ENCODE measurements at places on chromosomes 6 and 20.
A peak's percentile ranks its signal among the peaks of the same experiment; 100 is the strongest.

DNA sequence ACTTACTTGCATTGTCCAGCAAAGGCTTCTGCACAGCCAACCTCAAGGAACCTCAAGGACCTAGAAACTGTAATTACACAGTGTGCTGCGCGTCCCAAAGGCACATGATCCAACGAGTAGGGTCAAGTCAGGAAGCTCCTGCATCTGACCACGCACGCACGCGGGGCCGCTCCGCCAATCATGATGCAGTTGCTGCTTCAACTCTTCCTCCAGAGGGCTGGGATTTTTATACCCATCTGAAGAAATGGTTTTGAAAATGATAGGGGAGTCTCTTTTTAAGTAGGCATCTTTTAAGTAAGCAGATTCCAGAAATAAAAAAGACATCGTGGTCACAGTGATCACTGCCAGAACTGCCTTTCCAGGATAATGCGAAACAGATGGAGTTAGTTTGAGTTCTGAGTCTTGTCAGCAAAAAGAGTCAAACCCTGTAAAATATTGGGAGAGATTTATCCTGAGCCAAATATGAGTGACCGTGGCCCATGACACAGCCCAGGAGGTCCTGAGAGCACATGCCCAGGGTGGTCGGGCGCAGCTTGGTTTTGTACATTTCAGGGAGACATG lies 34.0 kb downstream of the KIF25 start:
- no peak for DNase-seq
- no peak overlapping the region for H3K27ac ChIP-seq

- peaks cover 2% of the 10 kb centered on the region for H3K27me3 ChIP-seq
- H3K27ac ChIP-seq = no peak overlapping the region
- DNase-seq = no peak
- H3K4me1 ChIP-seq = no peaks in the 10 kb centered on the region
- no peaks in the 10 kb centered on the region for H3K36me3 ChIP-seq
Measured at GRCh38 chr20:13670160-13670559, 31.4 kb upstream of the TASP1 start.

DNA sequence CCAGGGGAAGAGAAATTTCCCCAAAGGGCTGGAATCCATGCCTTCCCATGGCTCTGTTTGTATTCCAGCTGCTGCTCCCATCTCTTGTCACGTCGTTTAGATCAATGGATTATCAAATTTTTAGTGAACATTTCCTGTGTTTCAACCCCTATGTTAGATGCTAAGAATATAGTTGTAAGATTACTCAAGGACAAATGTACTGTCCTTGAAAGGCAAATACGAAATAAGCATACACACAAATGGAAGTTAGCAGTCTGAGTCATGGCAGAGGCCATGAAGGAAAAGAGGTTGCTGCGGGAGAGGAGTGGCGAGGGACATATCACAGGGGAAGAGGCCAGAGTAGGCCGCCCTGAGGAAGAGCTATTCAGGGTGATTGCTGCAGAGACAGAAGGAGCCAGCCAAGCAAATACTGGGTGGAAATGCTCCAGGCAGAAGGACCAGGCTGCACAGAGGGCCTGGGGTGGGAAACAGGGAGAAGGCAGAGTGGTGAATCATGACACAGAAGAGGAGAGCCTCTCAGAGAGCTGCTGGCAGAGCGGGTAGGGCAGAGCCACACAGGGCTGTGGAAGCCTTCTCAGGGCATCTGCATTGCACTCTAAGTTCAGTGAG lies 219.2 kb upstream of the LRFN2 start:
- no peak for DNase-seq
- H3K4me3 ChIP-seq = no peak overlapping the region
- H3K4me1 ChIP-seq = no peaks in the 10 kb centered on the region
- no peaks in the 10 kb centered on the region for H3K27me3 ChIP-seq
- no peaks in the 10 kb centered on the region for H3K36me3 ChIP-seq

DNA sequence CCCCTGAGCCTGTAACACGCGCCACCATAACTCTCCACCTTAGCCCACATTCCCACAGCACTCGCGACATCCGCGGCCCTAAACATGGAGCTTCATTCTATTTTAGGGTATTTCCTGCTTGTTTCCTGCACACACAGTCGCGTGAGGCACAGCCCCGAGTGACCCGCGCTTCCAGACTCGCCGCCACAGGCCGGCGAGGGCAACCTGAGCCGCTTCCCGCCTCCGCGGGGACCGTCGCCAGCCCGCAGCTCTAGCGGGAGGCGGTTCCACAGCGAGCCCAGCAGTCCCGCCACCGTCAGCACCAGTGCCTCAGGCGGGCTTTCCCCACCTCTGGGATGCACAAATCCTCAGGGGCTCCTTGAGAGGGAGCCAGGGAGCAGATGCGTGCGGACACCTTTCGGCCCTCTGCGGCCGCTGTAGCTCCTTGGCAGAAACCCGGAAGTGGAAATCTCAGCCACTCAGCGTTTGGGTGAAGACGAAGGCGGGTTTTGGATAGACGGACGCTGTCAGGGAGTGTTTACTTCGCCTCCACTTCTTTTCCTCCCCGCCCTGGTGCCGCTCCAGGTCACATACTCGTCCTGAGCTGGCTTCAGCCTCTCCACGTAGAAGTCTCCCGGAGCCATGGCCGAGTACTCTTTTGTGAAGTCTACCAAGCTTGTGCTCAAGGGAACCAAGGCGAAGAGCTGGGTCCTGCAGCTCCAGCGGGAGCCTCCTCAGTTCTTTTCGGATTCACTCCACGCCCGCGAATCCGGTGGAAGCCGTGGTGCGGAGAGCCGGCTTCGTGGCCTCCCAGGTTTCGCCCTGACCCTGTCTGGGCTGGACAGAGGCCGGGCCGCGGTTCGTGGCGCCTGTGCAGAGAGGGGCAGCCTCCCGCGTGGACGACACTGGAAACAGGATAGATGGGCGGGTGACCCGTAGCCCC lies 2177.4 kb upstream of the DEFB115 start:
- no peaks in the 10 kb centered on the region for H3K4me1 ChIP-seq
- H3K27me3 ChIP-seq = no peaks in the 10 kb centered on the region
- no peak overlapping the region for H3K27ac ChIP-seq
- DNase-seq = no peak
- H3K4me3 ChIP-seq = peak overlapping the region; percentile 32
- H3K36me3 ChIP-seq = no peaks in the 10 kb centered on the region

GRCh38 chr6:110448846-110449540 lies 27.4 kb downstream of the SLC22A16 start:
- no peak for DNase-seq
- no peak overlapping the region for H3K27ac ChIP-seq
- no peak overlapping the region for H3K4me3 ChIP-seq
- H3K36me3 ChIP-seq = no peaks in the 10 kb centered on the region
- H3K27me3 ChIP-seq = peaks cover 16% of the 10 kb centered on the region
- no peaks in the 10 kb centered on the region for H3K4me1 ChIP-seq

GRCh38 chr6:42449917-42450476 lies 1.7 kb downstream of the TRERF1 start:
- no peaks in the 10 kb centered on the region for H3K27me3 ChIP-seq
- H3K4me3 ChIP-seq = peak overlapping the region; percentile 94
- H3K36me3 ChIP-seq = no peaks in the 10 kb centered on the region
- peak overlapping the region; percentile 74 for H3K27ac ChIP-seq

GRCh38 chr6:13702809-13703302 lies 8.8 kb downstream of the RANBP9 start:
- H3K4me3 ChIP-seq = peak overlapping the region; percentile 11
- H3K4me1 ChIP-seq = peaks cover 58% of the 10 kb centered on the region
- no peak for DNase-seq
- H3K27me3 ChIP-seq = no peaks in the 10 kb centered on the region

DNA sequence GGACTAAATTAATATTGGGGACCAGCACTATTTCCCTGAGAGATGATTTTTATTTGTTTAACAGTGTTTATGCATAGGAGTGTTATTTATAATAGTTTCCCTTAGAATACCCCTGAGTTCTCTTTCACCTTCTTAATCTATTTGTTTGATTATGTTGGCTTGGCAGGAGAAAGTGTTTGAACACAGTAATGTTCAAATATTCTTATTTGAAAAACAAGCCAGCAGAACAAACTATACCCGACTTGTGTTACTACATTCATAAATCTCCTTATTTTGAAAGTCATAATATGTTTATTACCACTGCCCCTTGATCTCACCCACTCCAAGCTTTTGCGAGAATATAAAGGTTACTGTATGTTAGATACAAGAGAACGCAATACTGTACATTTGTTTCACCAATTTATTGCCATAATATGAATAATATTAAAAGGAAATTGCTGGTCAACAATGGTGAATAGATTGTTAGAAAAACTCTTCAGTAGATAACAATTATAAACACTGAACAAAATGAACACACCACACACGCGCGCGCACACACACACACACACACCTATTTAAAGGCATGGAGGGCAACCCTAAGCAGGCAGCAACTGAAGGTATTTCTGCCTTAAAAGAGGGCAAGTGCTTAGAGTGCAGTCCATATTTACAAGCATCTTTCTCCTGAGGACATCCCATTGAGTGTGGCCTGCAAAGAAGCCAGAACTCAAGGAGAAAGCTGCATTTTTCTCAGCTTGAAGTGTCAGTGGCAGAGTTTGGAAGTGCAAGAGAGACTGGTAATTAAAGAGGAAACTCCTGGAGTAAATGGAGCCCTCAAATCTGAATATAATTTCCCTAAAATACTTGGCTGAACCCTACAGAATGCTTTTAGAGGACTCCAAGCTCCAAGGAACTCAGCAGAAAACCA lies 279.4 kb upstream of the MAN1A1 start:
- H3K36me3 ChIP-seq = no peaks in the 10 kb centered on the region
- no peaks in the 10 kb centered on the region for H3K27me3 ChIP-seq
- H3K4me1 ChIP-seq = no peaks in the 10 kb centered on the region
- H3K27ac ChIP-seq = no peak overlapping the region

DNA sequence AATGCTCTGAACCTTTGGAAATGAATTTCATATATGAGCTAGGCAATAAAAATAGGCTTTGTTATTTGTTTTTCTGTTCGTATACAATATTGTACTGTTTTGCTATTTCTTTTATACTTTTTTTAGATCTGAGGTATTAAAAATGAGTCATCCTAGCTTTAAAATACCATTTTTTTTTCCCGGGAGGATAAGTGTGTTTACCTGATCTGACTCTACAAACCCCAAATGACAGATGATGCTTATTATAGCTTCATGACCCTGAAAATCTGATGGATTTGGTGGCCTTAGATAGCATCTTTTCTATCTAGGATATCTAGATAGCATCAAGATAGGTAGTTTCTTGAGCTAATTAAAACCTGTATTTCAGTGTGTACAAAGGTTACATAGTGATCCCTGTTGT lies 206.4 kb downstream of the DTNBP1 start:
- H3K4me1 ChIP-seq = peaks cover 11% of the 10 kb centered on the region
- no peaks in the 10 kb centered on the region for H3K27me3 ChIP-seq
- H3K36me3 ChIP-seq = peaks cover 3% of the 10 kb centered on the region

- H3K36me3 ChIP-seq = no peaks in the 10 kb centered on the region
- no peaks in the 10 kb centered on the region for H3K4me1 ChIP-seq
- no peaks in the 10 kb centered on the region for H3K27me3 ChIP-seq
- H3K4me3 ChIP-seq = no peak overlapping the region
Measured at GRCh38 chr6:115058414-115059211, 715.8 kb upstream of the HS3ST5 start.

DNA sequence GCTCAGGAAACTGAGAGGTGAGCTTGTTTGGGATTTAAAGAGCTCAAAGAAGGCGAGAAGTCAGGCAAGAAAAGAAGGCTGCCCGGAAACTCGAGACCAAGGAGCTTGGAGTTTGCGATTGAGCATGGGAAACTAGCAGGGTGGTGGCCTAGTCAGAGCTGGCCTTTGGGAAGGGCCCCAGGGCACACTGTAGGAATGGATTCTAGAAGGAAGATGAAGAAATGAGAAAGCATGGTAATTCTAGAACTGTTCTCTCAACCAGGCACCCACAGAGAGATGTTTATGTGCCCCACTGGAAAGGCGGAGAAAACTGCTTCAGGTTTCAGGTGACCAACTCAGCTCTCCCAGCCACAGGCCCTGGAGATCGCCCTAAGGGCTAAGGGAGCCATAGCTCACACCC lies 126.2 kb downstream of the FOXO3 start:
- no peaks in the 10 kb centered on the region for H3K4me1 ChIP-seq
- DNase-seq = no peak
- H3K27me3 ChIP-seq = no peaks in the 10 kb centered on the region
- no peak overlapping the region for H3K27ac ChIP-seq
- H3K4me3 ChIP-seq = no peak overlapping the region

DNA sequence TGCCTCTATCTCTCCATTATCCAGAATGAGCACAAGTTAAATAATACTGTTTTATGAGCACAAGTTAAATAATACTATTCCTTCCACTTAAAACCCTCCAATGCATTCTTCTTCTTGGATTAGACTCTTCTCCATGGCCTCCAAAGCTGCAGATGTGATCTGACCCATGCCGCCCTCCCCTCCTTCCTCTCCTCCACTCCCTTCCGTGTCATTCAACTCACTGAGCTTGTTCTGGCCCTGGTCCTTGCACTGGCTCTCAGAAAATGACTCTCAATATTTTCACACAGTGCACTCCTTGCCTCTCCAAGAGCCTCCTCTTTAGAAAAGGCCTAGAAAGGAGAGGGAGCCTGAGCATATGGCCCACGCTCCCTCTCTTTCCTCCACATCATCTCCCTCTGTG lies 125.0 kb upstream of the CD93 start:
- H3K4me1 ChIP-seq = no peaks in the 10 kb centered on the region
- H3K4me3 ChIP-seq = no peak overlapping the region
- H3K36me3 ChIP-seq = no peaks in the 10 kb centered on the region
- no peak for DNase-seq

- DNase-seq = no peak
- no peak overlapping the region for H3K4me3 ChIP-seq
- no peak overlapping the region for H3K27ac ChIP-seq
- H3K27me3 ChIP-seq = no peaks in the 10 kb centered on the region
- no peaks in the 10 kb centered on the region for H3K4me1 ChIP-seq
Measured at GRCh38 chr6:21750575-21750974, 157.0 kb downstream of the SOX4 start.

DNA sequence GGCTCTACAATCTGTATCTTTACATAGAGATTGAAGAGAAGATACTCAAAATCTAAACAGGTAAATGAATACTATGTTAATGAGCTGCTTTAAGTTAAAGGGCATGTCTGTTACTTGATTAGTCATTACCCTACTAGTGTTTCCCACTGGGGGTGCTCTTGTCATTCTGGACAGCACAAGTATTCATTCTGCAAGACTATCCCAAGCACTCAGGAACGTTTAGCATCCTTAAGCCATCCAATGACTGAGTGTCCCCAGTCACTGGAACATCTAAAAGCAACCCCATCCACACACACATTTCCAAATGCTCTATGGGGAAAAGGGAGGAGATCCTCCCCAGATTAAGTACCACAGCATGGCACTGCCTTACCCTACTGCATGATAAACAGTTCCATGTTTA lies 25.7 kb downstream of the EZR start:
- peak overlapping the region; percentile 52 for H3K27ac ChIP-seq
- no peak for DNase-seq
- peaks cover 23% of the 10 kb centered on the region for H3K36me3 ChIP-seq
- H3K27me3 ChIP-seq = no peaks in the 10 kb centered on the region
- H3K4me1 ChIP-seq = peaks cover 92% of the 10 kb centered on the region
